Activated naive CD8-positive, alpha-beta T cell treated with anti-CD3 and anti-CD28 coated beads, Interleukin-2, amount 10 ng/mL, durations not matched to agents 7 days and 5 days (primary cell): ENCODE measurements at places on chromosomes 4 and X. TPM values are rescaled to one million over a fixed set of nuclear protein-coding genes. Genes with fewer than 3 reads are reported as not detected.

DNA sequence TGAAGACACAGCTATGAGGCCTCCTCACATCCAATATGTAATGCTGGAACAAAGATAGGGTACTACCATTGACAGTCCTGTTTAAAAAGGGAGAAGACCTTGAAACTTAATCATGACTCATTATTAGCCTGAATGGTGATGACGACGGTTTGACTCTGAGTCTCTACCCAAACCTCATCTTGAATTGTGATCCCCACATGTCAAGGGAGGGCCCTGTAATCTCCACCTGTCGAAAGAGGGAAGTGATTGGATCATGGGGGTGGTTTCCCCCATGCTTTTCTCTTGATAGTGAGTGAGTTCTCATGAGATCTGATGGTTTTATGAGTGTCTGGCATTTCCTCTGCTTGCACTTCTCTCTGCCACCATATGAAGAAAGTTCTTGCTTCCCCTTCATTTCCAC lies 395.3 kb upstream of the CPEB2 start:
- no peak for DNase-seq

Gene COL4A6
- not detected for total RNA-seq

DNA sequence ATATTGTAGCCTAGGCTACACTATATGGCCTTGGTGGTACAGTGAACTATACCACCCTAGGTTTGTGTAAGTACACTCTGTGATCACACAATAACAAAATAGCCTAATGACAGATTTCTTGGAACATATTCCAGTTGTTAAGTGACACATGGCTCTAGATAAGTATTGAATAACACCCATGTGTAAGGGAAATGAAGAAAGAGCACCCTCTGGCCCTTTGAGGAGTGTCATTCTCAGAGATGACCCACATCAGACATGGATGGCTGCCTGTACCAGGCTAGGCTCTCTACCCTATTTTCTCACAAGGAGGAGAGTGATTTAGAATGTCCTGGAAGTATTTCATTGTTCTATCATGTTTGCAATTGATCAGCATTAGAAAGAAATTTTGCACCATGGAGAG lies 61.7 kb downstream of the HAND2 start:
- no peak for DNase-seq

DNA sequence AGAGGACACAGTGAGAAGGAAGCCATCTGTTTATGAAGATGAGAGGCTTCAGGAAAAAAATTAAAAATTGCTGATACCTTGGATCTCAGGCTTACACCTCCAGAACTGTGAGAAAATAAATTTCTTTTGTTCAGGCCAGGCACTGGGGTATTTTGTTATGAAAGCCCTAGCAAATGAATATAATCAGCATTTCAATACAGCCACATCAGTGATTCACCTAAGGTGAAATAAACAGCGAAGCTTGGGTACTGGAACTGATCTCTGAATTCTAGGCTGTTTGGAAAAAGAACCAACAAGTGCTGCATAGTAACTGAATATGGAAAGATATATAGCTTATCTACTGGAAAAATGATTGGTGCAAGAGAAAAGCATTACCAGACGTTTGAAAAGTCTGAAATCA lies 88.5 kb downstream of the PDS5A start:
- no peak for DNase-seq

DNA sequence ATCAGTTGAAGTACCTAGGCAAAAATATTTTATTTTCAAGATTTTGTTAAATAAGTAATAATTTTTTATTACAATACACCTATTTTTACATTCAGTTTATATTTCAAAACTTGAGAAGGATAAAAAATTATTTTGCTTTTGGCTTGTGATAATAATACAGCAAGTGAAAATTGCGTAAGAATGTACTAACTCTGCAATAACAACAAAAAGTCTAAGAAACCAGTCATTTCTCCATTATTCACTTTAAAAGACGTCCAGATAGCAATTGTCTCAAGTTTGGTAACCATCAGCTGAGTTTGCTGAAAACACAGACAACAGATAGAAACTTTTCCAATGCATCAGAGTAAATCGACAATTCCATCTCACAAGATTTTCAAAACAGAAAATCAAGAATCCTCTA lies 12.1 kb downstream of the CXCL8 start:
- no peak for DNase-seq

Gene CACNA1F
- total RNA-seq, result 2.2 TPM

GRCh38 chrX:79161655-79162054 lies 17.2 kb downstream of the GPR174 start:
- DNase-seq, result no peak

GRCh38 chr4:42067264-42067663 lies 76.9 kb downstream of the SLC30A9 start:
- DNase-seq, result no peak

GRCh38 chr4:145179281-145179860 lies 1.0 kb downstream of the OTUD4 start:
- peak; percentile 78 for DNase-seq
